ENCODE measurements at places on chromosomes 3 and 15.

GRCh38 chr3:14640157-14640562, 11.4 kb upstream of the CCDC174 start:
- DNase-seq: peak; percentile 51

- DNase-seq: no peak
Observed at GRCh38 chr3:159453036-159453435, 535.6 kb upstream of the IL12A start.

DNA sequence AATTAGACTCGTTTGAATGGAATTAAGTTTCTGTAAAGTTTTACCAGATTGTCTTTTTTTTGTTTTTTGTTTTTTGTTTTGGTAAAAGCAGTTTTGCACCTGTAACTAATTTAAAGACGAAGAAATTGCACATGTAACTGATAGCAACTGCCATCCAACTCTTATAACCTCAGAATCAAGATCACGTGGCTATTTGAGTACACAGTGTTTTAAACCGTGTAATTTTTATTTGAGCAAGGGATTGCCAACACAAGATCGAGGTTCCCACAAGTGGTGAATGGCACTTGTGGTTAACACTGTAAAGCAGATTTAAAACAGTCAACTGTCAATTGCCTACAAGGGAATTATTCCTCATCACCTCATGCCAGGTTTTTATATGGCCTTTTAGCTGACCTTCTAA, 67.3 kb downstream of the PPARG start:
- no peak for DNase-seq

DNA sequence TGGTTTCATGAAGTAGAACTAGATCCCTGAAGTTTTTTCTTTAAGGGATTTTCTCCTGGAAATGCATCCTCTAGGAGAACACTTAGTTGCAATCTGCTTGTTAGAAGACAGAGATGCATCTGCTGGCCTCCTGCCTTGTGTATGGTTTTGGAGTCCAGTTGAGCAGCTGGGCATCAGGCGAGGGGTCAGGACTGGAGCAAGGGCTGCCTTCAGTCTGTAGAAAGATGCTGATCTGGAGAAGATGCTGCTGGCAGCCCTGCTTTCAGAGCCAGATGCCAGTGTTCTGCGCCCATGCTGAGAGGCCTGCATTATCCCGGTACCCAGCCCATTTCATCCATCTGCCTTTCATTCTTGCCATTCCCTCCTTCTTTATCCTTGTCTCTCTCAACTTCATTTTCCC, 77.4 kb downstream of the CHCHD6 start:
- no peak for DNase-seq

GRCh38 chr15:54564166-54564565, 585.9 kb downstream of the UNC13C start:
- no peak for DNase-seq

DNA sequence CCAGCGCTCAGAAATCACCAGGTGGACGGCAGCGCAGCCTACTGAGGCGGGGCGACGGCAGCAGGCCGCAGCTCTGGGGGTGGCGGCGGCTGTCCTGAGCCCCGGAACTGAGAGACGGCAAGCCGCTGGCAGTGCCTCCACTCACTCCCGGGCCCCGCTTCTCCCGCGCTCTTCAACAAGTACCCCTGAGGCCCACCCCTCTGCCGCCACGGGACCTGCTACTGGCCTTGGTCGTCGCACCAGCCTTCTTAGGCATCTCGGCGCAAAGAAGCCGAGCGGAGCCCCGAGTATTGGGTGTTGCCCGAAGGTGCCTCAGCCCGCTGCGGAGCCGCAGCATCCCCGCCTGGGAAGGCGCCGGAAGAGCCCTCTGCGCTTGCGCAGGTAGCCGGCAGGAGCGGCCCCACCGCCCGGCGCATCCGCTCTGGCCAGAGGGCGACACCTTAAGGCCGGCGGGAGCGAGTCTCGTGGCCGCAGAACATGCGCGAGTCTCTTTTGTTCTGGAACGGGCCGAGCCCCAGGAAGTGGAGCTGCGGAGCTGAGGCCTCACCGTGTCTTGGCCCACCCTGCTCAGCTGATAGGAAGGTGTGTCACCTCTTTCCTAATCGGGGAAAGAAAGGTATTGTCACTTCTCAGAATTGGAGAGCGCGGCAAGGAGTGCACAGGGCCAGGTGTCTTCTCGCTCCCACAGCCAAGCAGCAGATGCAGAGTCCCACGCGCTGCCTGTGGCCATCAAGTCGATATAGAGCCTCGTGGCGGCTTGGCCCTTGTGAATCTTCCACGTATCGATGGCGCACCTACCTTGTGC, at the start of gene C15orf40:
Gene C15orf40, minus strand, starts transcription at position 369 of the 805 bp plus-strand sequence. Its CDS starts 32 bp downstream, at position 337.
- DNase-seq: peak; percentile 78
